Muscle of leg (tissue), 16 donors: ENCODE measurements at places on chromosomes 13 and 19.

DNA sequence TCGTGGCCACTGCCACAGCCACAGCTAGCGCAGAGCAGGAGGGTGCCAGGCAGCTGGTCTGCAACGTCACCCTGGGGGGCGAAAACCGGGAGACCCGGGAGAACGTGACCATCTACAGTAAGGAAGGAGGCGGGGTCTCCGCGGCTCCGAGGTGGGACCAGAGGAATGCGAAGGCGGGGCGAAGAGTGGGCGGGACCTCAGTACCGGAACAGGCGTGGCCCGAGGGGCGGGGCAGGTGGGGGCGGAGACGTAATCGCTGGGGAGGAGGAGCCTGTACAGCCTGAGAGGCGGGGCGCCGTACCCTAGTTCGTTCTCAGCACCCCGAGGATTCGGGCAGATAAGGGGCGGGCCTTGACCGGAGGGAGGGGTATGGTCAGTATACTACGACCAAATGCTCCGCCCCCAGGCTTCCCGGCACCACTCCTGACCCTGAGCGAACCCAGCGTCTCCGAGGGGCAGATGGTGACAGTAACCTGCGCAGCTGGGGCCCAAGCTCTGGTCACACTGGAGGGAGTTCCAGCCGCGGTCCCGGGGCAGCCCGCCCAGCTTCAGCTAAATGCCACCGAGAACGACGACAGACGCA lies 2.5 kb downstream of the ICAM5 start:
- H3K36me3 ChIP-seq = no peaks in the 10 kb centered on the region
- peaks cover 66% of the 10 kb centered on the region for H3K4me1 ChIP-seq

DNA sequence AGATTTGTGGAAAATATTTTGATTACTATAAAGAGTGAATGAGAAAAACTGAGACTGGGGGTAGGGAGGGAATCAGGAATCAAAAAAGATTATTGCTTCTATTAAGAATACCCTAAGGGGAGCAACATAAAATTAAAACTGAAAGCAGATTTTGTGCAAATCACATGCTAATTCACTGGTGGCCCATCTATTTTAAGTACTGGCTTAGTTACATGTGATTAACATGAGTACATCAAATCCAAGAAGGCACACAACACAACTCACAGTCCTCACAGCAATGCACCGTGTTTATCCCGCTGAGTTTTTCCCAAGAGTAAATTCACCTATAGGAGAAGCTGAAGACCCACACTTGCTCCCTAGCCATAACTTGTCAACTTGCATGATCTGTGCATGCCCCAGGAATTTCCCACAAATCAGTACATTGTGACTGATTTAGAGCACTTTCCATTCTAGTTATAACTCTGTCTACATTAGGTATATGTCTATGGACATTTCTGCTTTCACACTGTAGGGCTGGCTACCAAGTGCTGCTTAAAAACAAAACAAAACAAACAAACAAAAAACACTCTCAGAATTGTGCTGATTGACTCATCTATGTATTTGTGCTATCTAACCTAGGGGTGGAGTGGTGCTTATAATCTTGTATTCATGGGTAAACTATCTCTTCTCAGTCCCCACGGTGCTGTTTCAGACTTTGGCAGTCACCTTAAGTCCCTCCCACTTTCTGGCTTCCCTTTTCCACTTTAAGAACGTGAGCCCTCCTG lies 24.3 kb downstream of the AMER2 start:
- DNase-seq = no peak
- no peaks in the 10 kb centered on the region for H3K36me3 ChIP-seq
- no peaks in the 10 kb centered on the region for H3K4me1 ChIP-seq
- no peak overlapping the region for H3K4me3 ChIP-seq
- H3K27ac ChIP-seq = no peak overlapping the region
- peaks cover 6% of the 10 kb centered on the region for H3K27me3 ChIP-seq

DNA sequence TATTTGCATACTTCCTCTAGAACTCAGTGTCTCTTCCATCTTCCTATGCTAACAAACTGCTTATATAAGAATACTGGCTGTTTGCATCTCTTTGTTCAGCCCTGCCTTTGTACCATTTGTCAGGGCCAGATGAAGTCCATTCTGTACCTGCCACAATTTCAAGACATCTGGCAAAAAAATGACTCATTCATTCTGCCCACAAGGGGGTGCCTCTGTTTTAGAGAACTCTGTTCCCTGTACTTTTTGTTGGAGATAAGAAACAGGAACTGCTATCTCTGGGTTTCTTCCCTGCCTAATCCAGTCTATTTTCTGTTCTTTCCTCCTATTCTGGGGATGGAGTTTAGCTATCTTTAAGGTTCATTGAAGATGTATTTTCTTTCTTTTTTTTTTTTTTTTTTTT lies 23.0 kb downstream of the ZNF568 start:
- H3K4me1 ChIP-seq = no peaks in the 10 kb centered on the region
- H3K27me3 ChIP-seq = no peaks in the 10 kb centered on the region
- H3K36me3 ChIP-seq = peaks cover 12% of the 10 kb centered on the region

DNA sequence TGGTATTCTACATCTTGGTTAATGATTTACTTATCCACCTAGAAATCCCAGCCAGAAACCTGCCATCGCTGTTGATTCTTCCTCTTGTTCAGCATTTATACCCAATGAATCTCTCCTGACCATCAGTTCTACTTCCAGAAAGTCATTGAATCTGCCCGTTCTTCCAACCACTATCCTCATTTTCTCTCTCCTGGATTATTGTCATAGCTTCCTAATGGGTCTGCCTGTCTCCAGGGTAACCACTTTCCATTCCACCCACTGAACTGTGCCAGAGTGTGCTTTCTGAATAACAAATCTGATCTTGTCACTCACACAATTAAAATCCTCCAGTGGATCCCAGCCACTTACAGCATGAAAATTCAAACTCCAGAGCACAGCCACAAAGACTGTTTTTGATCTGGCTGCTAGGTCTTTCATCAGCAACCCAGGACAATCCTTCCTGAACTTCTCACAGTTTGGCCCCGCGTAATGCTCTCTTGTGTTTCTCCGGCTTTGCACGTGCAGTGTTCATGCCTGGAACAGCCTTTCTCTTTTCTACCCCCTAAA lies 330.6 kb downstream of the SPRY2 start:
- H3K27ac ChIP-seq = no peak overlapping the region
- no peaks in the 10 kb centered on the region for H3K36me3 ChIP-seq
- DNase-seq = no peak
- no peak overlapping the region for H3K4me3 ChIP-seq
- no peaks in the 10 kb centered on the region for H3K27me3 ChIP-seq

DNA sequence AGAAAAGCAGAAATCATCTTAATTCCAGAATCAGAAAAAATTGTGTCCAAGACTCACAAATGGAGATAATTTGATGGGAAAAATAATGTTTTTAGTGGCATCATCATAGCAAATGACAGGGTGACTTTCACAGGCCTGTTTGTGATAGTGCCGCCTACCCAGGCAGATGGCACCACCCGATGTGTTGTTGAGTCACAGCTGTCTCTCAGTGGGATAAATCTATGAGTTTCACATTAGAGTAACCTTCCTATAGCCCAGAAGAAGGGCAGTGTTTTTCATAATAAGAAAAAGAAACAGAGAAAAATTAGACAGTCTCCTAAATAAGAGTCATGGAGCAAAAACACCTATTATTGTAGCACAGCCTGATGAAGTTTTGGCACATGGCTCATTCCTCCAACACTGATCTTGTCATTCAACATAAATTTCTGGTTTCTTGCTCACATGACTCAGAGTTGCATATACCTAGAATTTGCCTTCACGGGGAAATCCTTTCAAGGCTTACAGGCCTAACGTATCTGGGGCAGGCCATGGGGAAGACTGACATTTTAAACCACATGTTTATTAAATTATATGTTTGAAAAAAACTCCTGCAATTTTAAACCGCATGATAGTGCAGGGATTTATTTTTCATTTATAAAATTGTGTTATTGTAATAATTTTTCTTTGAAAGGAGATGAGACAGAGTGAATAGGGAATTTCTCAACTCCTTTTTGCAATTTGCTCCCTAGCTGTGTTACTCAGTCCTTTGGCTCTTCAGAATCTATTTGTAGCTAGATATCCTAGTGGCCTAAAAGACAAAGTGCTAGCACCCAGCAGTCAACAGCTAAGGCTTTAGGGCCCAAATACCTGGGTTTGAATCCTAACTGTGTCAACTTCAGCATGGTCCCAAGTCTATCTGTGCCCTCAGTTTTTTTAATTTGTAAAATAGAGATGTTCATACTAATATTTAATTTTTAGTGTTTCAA lies 393.7 kb downstream of the NDFIP2 start:
- H3K4me3 ChIP-seq = no peak overlapping the region
- DNase-seq = no peak
- H3K27ac ChIP-seq = no peak overlapping the region
- no peaks in the 10 kb centered on the region for H3K36me3 ChIP-seq
- no peaks in the 10 kb centered on the region for H3K4me1 ChIP-seq
